Pons (tissue), 1 donor: ENCODE measurements at places on chromosomes 3 and 15.

DNA sequence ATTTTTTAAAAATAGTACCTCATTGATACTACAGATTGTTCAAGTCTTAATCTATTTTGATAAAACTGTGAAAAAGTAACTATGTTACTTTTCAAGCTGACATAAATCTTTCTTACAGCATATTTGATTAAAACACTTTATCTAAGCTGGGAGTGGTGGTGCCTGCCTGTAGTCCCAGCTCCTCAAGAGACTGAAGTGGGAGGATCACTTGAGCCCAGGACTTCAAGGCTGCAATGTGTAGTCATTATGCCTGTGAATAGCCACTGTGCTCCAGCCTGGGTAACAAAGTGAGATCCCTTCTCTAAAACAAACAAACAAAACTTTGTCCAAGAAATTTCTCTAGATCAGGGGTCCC is 59.6 kb upstream of the NEDD4 start:
- DNase-seq = no peak

GRCh38 chr15:52016316-52016715 is 2.7 kb upstream of the MAPK6 start:
- no peak for DNase-seq

- DNase-seq = no peak
These were observed 275.0 kb downstream of the ADAMTSL3 start for GRCh38 chr15:83928878-83929418.

- DNase-seq = no peak
These were observed 124.2 kb downstream of the SLC25A26 start for GRCh38 chr3:66344848-66345578.

DNA sequence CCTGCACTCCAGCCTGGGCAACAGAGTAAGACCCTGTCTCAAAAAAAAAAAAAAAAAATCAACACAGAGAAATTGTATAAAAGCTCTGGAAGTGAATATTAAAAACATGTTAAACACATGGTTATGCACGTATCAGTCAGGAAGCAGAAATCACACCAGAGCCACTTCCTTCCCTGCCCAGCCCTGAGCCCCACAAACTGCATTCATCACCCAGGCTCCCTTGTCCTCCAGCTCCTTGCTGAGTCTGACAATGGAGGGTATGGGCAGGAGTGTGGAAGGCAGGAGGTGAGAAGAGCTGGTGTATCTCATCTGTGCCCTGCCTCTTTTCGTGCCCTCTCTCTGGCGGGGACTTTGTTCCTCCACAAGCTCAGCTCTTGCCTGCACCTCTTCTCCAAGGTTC is 12.1 kb upstream of the LOXL1 start:
- DNase-seq = no peak

GRCh38 chr3:71857956-71858355 is 73.0 kb upstream of the PROK2 start:
- DNase-seq = no peak

DNA sequence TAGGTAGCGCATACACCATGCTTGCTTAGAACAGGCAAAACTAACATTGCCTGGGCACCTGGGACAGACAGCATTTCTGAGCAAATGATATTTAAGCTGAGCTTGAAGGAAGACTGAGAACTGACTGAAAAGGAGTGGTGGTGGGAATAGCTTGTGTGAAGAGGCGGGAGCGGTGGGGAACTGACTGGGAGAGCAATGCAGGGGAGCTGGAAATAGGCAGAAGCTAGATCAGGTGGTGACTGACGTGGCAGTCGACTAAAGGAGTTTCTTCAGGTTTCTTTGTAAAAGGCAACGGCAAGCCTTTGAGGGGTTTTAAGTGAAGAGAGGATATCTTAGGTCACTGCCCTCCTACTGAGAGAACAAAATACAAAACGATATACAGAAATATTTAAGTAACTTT is 61.8 kb downstream of the NEO1 start:
- no peak for DNase-seq

GRCh38 chr3:177680472-177680821 is 483.2 kb upstream of the TBL1XR1 start:
- no peak for DNase-seq

DNA sequence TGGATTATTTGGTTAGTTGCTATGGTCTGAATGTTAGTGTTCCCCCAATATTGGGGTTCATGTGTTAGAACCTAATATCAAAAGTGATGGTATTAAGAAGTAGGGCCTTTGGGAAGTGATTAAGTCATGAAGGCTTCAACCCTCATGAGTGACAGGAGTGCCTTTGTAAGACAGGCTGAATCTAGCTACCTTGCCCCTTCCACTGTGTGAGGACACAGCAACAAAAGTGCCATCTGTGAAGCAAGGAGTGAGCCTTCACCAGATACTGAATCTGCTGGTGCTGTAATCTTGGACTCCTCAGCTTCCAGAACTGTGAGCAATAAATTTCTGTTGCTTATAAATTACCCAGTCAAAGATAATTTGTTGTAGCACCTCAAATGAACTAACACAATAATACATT is 22.6 kb upstream of the SATB1 start:
- no peak for DNase-seq

DNA sequence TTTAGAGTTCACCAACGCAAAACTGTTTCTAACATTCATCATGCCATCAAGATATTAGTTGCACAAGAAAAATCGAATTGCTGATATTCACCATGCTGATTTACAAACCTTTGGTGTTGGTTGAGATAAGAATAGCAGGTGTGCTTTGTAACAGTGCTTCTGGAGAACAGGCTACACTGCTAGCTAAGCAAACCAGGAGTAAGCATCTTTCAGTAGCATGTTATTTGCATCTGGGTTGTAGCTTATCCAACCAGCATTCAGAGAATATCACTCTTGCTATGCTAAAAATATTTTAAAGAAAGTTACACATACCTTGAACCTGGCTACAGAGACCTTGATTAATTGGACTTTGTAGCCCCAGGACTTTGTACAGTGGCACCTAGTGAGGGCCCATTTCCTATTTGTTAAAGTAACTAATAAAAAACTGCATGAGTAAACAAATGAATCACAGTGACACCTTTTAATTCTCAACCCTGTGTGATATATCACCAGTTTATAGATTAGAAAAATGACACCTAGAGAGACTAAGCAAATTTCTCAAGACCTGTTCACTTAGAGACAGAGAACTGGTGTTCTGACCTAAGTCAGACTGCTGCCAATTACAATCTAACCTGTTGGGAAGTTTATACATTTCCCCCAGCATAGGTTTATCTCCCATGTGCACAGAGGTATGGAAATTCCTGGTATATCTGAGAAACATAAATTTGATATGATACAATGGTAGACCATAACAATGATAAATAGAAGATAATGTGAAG is 435.5 kb upstream of the TGFBR2 start:
- no peak for DNase-seq

GRCh38 chr15:49279521-49280456 is 109.7 kb downstream of the GALK2 start:
- DNase-seq = no peak
